ENCODE measurements at places on chromosomes 6 and 20.

- DNase-seq: no peak
Observed at GRCh38 chr6:33610779-33611732, 10.1 kb upstream of the ITPR3 start.

GRCh38 chr20:63873477-63873971 lies 8.5 kb downstream of the TPD52L2 start:
- no peak for DNase-seq

DNA sequence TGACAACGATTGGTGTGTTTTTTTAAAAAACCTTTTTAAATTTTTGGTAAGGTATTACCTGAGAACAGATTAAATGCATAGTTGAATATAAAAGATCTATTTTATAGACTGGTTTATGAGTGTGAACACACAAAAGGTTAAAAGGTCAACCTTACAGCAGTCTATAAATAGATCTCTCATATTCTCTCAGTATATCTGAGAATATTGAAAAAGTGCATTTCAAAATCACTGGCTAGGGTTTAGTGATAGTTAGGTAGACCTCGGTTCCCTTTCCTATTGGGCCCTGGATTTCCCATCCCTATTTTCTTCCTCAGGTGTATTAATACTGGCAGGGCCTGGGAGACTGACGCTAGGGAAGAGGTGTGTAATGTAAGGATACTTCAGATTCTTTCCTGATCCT lies 723 bp upstream of the ZNF451 start:
- no peak for DNase-seq

GRCh38 chr6:34584694-34585093 lies 28.6 kb upstream of the SPDEF start:
- no peak for DNase-seq

DNA sequence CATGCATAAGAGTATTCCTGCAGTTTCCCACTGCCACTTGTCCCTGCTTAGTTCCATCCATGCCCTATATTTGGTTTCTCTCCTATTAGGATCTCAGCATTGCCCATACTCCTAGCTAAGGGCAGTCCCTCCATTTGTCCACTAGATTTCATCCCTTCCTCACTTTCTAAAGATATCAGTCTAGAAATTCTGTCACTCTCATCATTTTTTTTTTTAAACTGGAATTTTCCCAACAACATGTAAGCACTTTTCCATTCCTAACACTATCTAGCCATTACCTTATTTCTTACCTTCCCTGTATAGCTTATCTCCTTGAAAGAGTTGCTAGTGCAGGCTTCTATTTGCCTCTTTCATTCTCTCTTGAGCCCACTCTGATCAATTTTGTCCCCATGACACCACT lies 312.2 kb downstream of the BTBD3 start:
- DNase-seq: no peak

- DNase-seq: no peak
Observed at GRCh38 chr20:50855498-50856474, 60.9 kb downstream of the BCAS4 start.

GRCh38 chr20:52056203-52057062 lies 135.1 kb downstream of the ZFP64 start:
- no peak for DNase-seq

All from suprapubic skin (tissue), 4 donors.